ENCODE measurements at places on chromosomes 4 and X. TPM values are rescaled to one million over a fixed set of nuclear protein-coding genes. Genes with fewer than 3 reads are reported as not detected.

The DGKK gene
- not detected for total RNA-seq

The CTAG1B gene
- total RNA-seq: not detected

The APBB2 gene
- total RNA-seq: 24.3 TPM

The UGT2B15 gene
- total RNA-seq: not detected

The NAP1L3 gene
- total RNA-seq: 3.1 TPM

The SERTM2 gene
- total RNA-seq: not detected

The HSFX4 gene
- total RNA-seq: not detected

The ARHGEF38 gene
- total RNA-seq: not detected

The TRPC3 gene
- total RNA-seq: not detected
